ENCODE measurements at places on chromosomes 16 and 17.

- DNase-seq, result peak; percentile 80
Observed at GRCh38 chr16:22813223-22813947, 577 bp upstream of the HS3ST2 start.

DNA sequence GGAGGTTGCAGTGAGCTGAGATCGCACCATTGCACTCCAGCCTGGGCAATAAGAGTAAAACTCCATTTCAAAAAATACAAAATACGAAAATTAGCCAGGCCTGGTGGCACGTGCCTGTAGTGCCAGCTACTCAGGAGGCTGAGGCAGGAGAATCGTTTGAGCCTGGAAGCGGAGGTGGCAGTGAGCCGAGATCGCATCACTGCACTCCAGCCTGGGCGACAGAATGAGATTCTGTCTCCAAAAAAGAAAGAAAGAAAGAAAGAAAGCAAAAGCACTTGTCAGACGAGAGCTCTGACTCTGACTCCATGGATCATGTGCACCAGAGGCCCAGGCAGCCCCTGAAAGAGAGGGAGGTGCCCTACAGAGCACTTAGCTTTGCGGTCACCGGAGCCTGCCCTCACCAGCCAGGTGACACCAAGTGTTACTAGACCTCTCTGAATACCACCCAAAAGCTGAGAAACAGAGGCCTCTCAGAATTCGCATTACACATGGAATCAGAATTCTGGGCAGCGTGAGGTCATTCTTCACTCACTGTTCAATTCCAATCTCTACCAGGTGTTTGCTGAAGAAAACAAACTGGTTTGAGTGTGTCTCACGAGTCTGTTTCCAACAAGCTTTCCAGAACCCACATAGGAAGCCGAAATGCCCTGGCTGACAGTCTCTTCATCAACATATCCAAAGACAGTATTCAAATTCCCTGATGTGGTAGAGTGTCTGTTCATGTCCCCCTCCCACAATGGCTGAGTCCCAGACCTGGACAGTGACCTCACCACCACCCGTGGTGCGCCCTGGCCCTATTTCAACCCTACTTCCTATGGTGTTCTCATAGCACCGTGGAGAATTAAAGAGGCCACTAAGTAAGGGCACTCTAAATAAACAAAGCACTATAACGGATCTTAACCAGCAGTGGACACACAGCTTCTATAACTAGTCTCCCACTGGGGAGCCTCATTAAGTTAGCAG, 1.5 kb downstream of the FLCN start:
- no peak for DNase-seq

- no peak for DNase-seq
Observed at GRCh38 chr17:34241062-34241461, 14.0 kb upstream of the CCL2 start.

DNA sequence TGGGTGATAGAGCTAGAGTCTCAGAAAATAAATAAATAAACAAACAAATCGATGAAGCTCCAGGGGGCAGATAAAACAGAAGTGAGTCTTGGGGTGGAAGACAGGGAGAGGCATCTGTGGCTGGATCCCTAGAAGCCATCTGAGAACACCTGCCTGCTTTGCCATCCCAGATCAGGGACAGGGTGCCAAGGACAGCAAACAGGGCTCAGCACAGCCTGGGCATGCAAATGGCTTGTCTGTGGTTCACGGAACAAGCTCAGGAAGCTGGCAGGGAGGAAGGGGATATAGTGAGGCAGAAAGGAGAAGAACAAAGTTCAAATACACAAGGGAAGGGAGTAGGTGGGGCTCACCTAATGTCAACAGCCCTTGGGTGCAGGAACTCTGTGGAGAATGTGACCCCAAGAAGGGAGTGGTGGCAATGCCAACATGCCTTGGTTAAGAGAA, 27.5 kb downstream of the TRIM25 start:
- no peak for DNase-seq

DNA sequence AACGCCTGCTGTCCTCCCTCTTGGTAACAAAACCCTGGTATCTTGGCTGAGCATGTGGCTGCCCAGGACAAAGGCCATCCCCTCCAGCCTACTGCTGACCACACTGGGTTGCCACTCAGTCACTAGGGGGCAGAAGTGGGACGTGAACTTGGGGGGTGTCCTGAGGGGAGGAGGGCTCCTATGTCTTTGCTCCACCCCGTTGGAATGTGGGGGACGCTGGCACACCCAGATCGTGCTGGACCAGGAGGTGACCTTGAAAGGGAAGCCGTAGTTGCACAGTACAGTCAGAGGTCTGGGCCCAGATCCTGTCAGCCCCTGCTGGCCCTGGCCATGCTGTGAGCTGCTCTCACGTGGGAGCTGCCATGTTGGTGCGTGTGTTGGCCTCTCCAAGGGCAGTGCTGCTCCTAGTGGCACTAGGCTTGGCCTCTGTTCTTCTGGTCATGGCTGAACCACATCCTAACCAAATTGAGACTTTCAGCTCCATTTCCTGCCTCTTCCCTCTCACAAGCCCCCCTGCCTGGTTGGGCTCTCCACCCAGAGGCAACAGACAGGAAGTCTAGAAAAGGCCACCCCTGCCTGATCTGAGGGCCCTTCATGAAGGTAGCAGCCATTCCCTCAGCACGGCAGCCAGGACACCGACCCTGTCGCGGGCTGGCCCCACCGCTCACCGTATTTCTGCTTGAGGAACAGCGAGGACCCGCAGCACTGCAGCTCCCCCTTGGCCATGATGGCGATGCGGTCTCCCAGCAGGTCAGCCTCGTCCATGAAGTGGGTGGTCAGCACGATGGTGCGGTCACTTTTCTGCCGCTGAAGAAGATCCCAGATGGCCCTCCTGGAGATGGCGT, 29.0 kb upstream of the RNPS1 start:
- no peak for DNase-seq

DNA sequence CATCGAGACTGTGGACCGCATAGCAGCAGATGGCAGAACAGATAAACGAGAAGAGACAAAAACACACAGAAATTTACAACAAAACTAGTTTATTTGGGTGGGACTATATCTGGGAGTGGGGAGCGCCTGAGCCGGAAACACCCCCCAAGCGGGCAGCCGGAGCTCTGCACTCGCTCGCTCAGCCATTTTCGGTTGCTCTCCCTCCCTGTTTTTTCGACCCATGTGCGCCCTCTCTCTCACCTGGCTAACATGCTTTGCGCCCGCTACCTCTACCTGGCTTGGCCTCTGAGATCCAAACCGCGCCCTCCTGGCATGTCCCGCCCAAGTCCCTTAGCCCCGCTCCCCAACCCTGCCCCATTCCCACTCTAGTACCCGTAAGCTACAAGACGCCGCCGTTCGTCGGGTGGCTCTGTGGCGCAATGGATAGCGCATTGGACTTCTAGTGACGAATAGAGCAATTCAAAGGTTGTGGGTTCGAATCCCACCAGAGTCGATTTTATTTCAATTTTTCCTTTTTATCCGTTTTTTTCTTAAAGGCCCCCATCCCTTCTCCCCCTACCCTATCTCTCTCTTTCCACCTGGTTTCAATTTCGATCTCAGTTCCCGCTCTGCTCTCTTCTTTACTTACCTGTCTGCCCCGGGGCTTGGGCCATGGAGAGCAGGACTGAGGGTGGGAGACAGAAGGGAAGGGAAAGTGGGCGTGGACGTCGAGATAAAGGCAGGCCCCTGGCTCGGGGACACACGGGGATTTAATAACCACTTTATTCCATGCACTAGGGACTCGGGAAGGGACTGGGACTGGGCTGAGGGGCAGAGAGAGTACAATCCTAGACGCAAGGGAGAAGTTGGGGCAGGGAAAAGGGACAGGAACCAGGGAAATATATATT, 2.4 kb upstream of the ALOXE3 start:
- peak; percentile 70 for DNase-seq

GRCh38 chr17:33639103-33639880, 346.2 kb upstream of the ASIC2 start:
- no peak for DNase-seq

- DNase-seq, result no peak
Observed at GRCh38 chr17:15456972-15457722, 10.3 kb downstream of the CDRT4 start.
